ENCODE measurements at places on chromosomes 12 and 14.

GRCh38 chr12:14279845-14280244, 85.6 kb upstream of the ATF7IP start:
- no peak for DNase-seq

DNA sequence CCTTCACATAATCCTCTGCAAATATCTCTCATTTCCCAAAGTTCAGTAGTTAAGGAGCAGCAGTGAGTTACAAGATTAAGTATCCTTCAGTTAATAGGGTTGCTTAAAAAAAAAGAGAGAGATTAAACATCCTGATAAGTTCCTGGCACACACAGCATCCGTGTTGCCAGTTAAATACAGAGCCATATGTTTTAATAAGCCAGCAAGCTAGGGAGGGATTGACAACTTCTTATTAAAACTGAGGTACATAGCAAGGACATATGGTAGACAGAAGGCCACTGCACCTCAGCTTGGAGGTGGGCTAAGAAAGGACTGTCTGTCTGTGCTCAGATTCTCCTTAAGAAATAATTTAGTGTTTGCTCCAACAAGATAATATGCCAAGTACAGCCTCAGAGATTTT, 9.6 kb upstream of the TMEM30B start:
- no peak for DNase-seq

DNA sequence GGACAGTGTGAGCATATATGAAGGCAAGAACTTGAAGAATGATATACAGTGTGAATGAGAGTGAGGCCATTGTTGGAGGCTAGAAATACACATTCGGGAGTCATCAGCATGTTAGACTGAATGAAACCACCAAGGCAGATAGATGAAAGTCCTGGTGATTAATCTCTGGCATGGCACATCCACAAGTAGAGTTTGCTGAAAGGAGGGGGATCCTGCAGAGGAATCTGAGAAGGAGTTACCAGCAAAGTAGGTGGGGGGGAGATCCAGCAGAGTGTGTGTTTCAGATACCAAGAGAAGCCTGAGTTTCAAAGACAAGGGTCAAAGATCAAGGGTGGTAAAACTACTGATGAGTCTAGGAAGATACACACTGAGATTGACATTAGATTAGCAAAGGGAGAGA, 426.7 kb upstream of the DCN start:
- DNase-seq, result no peak

GRCh38 chr14:84670796-84671195, 859.1 kb upstream of the FLRT2 start:
- no peak for DNase-seq

DNA sequence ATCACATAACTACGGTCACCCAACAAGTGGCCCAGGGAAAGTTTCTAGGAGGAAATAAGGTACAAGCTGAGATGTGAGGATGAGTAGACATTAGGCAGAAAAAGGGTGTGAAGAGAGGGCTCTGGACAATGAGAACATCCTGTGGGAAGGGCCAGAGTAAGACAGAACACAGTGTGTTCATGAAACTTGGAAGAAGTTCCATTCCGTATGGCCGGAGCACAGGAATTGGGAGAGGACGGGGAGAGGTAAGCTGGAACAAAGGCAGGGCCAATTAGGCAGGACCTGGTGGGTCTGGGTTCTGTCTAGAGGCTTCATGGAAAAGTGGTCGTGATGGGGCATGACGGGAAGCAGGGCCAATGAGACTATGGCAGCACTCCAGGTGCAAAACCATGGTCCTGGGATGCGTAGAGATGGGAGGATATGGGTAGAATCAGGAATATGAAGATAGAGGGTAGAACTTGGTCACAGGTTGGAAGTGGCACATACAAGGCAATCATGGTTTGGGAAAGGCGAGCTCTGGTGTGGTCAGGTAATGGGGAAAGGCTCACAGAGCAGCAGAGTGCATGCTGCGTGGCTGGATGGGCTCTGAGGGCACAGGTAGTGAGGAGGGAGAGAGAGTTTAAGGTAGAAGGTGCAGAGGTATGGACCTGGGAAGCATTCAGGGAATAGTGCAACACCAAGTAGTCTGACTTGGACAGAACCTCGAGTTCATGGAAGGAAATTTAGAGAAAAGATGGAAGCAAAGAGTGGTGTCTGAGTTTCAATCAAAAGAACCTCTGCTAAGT, 93.0 kb downstream of the RFX4 start:
- DNase-seq, result no peak

DNA sequence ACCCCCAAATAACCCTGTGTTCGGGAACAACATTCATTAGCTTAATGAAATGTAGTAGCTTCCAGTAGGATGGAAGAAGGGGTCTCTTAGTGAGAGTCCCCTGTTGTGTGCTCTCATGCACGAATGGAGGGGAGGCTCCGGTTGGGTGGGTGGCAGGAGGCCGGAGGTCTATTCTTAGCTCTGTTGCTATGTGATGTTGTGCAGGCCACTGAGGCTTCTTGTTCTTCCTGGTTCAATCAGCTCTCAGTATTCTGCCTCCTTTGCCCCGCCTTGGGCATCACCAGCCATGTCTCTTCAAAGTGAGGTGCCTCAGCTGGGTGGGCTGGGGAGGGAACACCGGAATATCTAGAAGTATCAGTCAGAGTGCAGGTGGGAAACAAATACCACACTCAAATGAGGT, 50.8 kb downstream of the KCNA1 start:
- DNase-seq, result no peak

DNA sequence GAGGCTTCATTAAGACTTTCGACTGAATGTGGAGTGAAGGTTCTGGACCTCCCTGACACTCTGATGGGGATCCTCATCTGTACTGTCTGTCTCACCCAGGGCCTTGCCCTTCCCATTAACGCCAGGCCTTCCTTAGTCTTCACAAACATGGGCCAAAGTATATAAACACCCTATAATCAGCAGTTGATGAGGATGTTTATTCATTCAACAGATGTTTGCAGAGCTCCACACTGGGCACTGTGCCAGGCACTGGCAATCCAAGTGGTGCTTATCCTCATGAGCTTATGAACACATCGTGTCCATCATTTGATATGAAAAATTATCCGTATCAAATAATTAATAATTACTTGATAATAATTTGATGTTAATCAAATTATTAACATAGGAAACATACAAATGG, 454.4 kb downstream of the FUT8 start:
- no peak for DNase-seq

DNA sequence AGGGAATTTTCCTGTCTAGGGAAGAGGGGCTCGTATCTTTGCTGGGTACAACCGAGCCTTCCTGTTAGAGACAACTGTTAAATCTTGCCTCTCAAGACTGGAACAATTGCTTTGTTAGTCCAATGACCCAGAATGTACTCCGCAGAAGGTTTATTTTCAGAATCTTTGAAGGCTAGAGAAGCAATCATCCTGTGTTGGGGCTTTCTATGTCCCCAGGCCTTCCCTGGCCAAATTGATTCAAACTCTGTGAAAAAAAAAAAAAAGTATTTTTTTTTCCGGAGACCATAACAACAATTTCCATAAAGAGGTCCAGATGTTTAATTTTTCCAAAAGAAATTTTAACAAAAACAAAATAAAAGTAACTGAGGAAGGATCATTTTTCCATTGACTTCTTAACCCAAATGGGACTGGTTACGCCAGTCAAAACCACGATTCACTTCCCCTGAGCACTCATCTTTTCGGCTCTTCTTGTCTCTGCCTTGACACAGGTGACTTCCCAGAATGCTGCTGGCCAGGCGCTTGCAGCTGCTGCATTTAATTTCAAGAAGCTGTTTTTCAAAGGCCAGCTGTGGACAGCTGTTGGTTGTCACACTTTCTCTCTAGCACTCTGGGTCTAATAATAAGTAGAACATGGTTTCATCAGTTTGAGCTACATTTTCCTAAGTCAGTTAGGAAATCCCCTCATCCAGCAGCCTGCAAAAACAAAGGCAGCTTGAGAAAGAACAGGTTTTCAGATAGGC, 81.6 kb upstream of the MANSC4 start:
- no peak for DNase-seq

GRCh38 chr12:6157482-6157881, 33.0 kb upstream of the VWF start:
- no peak for DNase-seq

GRCh38 chr12:98059659-98060343, 455.6 kb upstream of the TMPO start:
- DNase-seq, result no peak

GRCh38 chr14:75306927-75307699, 28.5 kb downstream of the FOS start:
- DNase-seq, result no peak

- DNase-seq, result no peak
These were observed 72.5 kb downstream of the TRAF3 start for GRCh38 chr14:102849526-102850379.

- DNase-seq, result no peak
These were observed 759.0 kb downstream of the AACS start for GRCh38 chr12:125824276-125824675.

DNA sequence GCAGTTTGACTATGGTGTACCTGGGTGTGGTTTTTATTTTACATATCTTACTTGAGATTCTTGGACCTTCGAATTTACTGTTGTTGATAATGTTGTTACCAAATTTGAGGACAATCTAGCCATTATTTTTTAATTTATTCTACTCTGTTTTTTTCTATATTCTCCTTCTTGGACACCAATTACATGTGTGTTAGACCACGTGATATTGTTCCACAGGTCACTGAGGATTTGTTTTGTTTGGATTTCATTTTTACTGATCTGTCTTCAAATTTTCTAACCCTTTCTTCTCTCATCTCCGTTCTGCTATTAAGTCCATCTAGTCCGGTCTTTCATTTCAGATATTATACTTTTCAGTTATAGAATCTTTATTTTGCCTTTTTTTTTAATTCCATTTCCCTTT, 204.9 kb upstream of the BCL2L14 start:
- no peak for DNase-seq

GRCh38 chr12:51371295-51371953, 19.8 kb downstream of the GALNT6 start:
- DNase-seq, result no peak

DNA sequence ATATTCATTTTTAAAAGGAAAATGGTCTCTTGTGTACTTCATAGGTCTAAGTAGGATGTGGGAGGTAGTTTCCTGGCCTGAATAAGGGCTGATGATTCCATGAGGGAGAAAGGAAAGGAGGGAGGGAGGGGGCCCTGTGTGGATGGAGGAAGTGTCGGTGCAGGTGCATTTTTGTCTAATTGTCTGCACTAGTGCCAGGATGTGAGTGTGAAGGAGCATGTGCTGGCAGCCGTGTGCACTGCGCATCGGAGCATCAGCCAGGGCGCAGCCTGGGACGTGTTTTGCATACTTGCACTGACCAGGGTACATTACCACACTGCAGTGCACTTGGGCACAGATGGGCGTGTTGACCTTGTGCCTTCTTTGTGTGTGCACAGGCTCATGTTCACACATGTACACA, 29.2 kb downstream of the SMUG1 start:
- no peak for DNase-seq

DNA sequence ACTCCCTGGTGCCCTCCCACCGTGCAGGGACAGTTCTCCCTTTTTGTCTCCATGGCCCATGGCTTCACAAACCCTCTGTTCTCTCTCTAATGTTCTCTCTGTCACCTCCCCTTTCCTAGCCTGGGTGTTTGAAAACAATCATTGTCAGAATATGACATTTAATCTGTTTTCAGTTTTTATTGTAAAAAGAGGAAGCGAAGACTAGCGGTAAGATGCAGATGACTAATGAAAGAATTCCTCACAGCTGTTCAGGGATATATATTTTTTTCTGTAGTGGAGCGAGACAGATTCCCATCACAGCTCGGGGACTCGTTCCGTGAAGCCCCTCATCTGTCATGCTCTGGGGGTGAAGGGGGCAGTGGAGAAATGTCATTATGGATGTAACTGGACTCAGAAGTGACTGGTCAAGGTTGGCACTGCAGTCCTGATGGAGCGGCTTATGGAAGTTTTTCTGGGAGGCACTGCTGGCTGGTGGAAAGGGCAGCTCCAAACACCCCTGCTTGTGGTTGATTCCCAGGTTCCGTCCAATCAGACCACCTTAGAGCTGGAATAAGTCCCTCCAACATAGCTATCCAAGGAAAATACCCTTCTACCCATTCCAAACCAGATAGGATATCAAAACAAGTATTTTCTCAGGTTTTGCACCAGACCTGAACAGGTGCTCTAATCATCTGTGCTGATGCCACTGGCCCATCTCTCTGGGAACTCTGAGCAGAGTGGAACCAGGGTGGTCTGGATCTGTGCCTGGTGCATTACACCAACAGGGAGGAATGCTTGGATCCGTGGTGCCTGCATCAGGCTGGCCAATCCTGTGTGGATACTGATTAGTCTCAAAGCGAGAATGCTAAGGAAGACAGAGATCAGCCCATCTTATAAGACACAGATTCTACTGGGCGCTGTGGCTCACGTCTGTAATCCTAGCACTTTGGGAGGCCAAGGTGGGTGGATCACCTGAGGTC, 84.7 kb downstream of the GPATCH2L start:
- no peak for DNase-seq

DNA sequence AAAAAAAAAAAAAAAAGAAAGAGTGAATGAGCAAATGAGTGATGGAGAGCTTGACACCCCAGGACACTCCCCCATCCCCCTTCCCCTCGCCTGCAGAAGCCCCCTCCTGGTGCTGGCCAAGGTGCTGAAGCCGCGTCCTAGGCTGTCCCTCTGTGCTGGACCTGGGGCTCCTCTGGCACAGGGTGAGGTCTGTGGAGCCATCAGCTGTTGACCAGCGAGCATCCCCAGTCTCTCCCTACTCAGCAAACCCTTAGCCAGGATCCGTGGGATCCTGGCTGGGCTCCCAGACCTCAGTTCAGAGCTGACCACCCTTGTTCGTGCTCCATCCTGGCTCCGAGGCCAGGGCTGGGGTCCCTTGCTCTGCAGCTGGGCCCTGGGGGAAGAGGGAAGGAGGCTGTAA, 5.4 kb upstream of the KIF26A start:
- DNase-seq, result no peak

GRCh38 chr14:98937021-98937420, 335.0 kb downstream of the BCL11B start:
- no peak for DNase-seq

DNA sequence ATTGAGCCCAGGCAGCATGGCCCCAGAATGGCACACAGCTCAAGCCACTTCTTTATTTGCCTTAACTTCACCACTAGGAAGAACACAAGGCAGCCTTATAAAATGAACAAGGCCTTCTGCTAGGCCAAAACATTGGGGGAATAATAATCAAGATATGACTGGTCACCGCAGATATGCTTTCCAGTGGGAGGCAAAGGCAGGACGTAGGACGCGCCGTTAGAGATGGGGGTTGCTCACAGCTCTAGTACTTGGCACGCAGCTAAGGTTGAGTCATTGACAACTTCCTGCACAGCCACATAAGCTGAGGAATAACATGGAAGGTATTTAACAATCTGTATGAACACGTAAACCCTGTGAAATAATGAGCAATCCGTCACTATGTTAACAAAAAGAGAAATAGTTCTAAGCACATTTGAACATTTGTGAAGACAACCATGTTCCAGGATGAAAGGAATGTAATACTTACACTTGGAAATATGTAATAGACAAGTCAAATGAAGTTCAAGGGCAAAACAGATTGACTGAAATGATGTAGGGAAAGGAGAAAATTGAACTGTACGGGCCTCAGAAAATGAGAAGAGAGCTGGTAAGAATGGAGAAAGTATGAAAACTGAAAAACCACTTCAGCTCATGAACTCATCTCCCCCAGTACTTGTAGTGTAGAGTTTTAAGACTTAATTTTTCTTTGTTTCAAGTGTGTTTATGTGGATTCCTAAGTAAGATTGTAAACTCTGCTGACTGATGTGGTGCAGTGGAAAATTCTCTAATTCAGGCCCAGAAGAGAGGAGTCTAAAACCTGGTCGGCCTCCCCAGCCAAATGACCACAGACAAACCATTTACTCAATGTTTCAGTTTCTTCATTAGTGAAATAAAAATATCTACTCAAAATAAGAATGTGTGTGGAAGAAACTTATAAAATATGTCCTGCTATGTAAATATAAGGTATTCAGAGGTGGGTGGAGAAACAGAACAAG, 59.3 kb upstream of the CCDC91 start:
- no peak for DNase-seq

Data from memory B cell (primary cell).